SW480 (cell line): ENCODE measurements at places on chromosomes 7 and 10.

GRCh38 chr7:103573479-103574058 lies 127.6 kb upstream of the SLC26A5 start:
- peak; percentile 68 for DNase-seq

DNA sequence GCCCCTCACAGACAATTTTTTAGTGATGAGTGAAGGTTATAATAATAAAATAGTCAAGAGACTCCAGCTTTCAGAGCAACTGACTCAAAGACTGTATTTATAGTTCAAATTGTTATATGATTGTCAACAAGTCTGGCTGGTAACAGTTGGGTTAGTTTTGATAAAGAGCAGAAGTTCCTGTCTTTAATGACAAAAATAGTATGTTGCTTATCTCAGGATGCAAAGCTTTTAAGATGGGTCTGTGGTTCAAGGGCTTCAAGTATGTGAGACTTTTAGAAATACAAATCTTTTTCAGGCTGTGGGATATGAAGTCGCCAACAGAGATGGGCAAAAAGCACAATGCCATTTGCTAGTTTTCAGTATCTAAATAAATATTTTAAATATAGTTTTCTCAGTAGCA lies 118.4 kb downstream of the ABCA13 start:
- no peak for DNase-seq

DNA sequence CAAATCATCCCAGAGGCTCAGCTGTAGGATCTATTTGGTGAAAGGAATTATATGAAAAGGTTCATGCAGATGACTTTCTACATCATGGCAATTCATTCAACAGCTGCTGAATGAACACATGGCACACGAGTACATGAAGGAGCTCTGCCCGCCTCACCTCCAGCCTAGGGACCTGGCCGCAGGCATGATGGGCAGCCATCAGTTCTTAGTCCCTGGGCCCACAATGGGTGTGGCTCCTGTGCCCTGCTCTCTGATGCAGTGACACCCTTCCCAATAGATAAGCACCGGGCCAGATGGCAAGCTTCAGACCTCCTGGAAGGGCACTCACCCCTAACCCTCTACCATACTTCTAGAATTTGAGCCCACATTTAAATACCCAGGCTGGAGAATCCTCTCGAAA lies 3.5 kb downstream of the CHST15 start:
- DNase-seq = no peak

DNA sequence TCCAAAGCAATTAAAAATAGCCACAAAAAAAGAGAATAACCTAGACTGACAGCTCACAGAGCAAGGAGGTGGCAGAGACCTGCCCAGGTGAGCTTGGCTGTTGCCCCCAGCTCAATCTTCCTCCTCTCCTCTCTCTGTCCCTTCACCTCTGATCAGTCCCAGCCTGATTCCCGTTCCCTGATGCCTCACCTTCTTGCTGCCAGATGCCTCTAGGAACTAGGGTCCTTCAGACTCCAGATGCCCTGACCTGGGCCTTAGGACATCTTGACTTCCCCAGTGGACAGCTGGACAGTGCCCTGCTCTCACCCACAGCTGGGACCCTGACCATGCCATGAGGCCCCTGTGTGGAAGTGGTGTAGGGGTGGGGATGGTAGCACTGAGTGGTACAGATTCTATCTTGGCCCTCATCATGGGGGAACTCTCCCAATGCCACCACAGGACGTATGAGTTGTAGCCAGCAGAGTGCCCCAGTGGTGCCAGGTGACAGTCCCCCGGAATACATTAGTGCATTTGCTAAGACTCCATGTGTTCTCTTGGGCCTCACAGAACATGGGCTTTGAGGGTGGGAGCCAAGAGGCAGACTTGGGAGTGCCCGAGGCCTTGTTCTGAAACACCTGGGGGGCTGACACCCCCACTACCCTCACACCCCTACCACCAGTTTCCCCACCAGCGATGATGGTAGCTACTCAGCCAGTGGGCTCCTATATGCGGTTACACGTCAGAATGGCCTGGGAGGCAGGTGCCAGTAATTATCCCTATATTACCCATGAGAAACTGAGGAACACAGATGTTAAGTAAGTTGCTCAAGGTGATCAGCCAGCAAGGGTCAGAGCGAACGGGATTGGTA lies 2.0 kb downstream of the DEPP1 start:
- DNase-seq = no peak

GRCh38 chr10:14179251-14179650 lies 151.5 kb downstream of the FRMD4A start:
- DNase-seq = no peak
